ENCODE measurements at places on chromosomes 1 and 21.

GRCh38 chr1:26768755-26769154 lies 19.0 kb upstream of the PIGV start:
- no peak for DNase-seq

DNA sequence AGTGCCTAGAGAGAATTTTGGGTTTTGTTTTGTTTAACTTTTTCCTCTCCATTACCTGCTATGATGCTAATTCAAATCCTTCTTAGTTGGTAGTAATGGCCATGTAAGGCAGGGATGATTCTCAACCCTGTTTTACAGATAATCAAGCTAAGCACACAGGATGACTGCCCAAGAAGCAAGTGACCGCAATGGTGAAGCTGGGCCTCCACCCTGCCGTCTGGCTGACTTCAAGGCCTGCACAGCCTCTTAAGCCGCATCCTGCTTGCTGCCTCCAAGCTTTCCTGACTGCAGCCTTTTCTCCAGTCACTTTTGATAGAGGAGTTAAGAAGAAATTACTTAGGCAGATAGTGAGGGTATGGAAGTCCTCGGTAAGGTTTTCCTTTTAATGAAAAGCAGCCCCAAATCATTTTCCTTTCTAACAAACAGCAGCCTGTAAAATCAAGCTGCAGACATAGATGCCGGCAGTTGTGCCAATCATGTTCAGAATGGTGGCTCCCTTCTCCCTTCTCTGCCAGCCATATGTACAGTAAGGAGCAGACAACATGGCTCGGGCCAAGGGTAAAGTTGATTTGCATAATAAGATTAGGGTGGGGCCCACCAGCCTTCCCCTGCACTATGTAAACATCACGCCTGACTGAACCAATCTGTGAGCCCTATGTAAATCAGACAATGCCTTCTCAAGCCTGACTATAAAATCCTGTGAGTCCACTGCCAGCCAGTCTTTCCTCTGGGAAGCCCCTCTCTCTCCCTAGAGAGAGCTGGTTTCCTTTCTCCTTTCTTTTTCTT lies 8.8 kb upstream of the CTBS start:
- DNase-seq: no peak

DNA sequence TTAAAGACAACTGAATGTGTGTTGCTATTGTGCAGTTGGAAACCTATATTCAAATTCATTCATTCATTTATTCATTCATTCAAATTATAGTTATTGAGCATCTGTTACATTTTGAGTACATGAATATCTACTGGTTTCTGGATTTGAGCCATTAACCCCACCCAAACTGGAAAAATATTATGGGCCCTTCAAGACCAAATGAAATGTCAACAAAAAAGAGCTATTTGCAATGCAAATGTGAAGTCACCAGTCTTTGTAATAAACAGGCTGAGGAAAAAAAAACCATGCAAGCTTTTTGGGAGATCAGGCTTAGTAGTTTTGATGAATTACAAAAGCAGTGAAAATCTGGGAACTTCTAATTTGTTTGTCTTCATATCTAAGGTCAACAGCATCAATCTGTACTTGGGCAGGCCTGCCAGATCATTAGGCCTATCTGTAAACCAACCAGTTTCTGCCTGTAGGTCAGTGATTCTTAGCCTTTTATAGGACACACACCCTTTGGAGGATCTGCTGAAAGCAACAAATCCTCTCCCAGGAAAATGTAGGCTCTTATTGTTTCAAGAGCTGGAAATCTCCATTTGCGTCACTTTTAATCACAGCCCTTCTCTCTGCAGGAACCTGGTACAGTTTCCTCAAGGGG lies 134.7 kb downstream of the FAM78B start:
- no peak for DNase-seq

DNA sequence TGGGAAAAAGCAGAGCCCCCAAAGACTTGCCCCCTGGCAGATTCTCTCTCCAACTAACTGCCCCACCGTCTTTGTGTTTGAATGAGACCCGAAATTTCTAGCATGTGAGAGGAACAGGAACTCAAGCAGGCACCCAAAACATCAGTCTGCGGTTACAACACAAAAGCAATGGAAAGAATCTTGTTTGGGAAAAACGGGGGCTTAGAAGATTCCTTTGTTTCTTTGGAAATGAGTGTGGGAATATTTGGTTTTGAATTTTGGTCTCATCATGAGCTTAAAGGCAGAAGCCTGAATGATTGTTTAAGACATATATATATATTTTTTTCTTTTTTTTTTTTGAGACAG lies 188.9 kb upstream of the TMEM51 start:
- no peak for DNase-seq

- DNase-seq: no peak
Measured at GRCh38 chr1:45868861-45869260, 65.4 kb downstream of the MAST2 start.

DNA sequence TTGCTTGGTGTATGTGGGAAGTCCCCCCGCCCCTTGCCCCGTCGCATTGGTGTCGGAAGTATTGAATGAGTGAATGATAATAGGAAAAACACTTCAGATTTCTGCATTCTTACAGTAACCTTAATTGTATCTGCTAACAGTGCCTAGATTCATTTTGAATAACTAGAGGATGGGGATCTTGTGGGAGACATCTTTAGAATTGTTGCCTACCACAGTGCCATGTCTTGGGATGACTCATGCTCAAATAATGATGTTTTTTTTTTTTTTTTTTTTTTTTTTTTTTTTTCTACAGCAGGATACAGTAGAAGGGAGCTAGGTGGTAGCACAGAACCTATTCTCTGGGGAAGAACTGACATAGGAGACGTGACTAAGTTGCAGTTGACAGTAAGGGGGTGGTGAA lies 237.9 kb downstream of the USP25 start:
- no peak for DNase-seq

- no peak for DNase-seq
Measured at GRCh38 chr1:88274431-88274830, 409.6 kb upstream of the PKN2 start.

DNA sequence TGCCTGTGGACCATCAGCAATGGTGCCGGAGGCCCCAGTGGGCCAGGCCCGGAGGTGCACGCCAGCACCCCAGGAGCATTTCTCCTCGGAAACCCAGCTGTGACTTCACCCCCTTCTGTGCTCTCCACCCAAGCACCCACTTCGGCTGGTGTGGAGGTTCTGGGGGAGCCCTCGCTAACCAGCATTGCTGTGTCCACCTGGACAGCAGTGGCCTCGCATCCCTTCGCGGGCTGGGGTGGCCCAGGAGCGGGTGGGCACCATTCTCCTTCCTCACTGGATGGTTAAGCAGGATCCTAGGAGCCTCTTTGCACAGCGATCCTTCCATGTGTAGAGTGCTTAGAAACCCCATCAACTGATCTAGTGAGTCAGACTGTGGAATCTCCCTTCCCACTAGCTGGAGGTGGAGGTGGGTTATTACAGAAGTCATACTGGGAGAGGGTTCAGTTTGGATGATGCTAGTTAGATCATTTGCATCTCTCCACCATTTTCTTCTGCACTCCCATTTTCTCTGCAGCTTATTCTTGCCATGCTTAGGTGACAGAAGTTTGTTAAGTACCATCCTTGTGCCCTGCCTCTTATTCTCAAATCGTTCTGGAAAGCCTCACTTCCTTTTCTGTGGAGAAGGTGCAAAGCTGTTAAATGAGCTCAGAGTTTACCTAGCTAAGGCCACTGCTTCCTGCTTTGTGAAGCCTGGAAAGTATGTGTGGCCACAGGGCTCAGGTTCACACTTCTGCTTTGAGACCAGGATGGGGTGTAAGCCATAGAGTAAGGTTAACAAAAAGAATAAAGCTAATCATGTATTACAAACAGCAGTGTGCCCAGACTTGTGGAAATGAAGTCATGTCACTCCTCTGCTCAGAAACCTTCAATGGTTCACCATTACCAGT lies 32.3 kb downstream of the TBX19 start:
- DNase-seq: no peak

DNA sequence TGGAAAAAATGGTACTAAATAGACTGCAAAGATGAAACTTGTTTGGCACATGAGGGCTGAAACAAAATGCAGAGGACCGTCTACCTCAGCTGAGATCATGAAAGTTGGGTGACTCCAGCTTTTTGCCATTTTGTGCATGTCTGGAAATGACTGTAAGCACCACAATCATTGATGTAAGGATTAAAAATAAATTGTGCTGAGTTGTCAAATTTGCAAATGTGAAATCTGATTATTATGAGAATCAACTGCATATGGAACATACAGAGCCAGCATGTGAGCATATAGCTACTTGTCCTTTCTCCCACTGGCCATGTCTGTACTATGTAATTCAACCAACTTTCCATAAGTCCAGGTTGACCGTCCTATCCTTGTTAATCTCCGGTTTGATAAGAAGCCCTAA lies 736.9 kb upstream of the PRMT6 start:
- no peak for DNase-seq

GRCh38 chr1:179955731-179956130 lies 1.1 kb downstream of the CEP350 start:
- DNase-seq: no peak

- DNase-seq: no peak
Measured at GRCh38 chr1:92842082-92843045, 10.5 kb downstream of the RPL5 start.

DNA sequence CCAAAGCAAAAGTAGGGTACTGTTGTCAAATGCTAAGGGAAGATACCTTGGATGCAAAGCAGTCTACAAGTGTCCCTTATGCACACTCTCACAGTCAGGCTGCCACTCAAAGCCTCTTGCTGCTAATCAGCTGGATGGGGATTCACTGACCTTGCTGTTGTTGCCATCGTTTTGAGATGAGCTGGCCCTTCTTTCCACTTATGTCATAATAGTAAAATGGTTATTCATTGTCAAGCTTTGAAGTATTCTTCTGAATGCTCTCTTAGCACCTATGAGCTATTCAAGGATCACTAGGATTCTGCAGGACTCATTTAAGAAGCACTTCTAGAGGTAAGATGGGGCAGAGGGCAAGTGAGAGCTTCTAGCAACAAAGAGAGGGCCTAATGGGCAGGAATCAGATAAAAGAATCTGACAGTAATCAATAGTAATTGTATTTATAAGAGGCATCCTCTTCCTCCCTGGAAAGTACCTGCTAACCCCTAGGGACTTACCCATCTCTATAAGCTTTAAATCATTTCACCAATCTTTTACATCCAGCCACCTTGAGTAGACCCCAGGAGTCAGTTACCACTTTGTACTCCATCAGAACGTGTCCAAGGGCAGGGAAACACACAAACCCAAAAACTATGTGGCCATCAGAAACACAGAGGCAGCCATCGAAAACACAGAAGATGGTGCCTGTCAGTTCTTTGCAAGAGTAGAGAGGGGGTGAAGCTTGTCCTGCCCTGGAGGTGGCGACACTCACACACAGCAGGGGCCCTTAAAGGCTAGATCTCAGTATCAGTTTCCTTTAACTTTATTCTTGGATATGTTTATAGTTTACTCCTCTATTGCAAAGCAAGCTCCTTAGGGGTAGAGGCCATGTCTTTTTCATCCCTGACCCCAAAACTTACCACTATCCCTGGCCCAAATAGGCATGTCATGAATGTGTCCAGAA lies 103.7 kb upstream of the NFIA start:
- peak; percentile 62 for DNase-seq

DNA sequence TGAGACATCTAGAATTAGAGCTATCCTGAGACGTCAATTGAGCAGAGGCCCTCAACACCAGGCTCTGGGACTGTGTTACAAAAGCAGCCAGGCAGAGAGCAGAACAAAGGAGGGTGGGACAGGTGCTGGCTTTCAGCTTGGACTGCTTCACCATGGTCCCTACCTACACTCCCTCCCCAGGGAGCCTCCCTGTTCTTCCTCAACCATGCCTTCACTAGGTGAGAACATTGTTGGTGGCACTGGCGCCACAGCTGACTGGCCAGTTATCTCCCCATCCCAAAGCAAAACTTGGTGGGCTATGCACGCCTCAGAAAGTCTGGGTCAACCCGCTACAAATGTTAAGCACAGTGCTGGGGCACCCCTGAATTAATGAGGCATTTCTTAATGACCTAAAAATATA lies 87.8 kb downstream of the NMNAT2 start:
- no peak for DNase-seq

DNA sequence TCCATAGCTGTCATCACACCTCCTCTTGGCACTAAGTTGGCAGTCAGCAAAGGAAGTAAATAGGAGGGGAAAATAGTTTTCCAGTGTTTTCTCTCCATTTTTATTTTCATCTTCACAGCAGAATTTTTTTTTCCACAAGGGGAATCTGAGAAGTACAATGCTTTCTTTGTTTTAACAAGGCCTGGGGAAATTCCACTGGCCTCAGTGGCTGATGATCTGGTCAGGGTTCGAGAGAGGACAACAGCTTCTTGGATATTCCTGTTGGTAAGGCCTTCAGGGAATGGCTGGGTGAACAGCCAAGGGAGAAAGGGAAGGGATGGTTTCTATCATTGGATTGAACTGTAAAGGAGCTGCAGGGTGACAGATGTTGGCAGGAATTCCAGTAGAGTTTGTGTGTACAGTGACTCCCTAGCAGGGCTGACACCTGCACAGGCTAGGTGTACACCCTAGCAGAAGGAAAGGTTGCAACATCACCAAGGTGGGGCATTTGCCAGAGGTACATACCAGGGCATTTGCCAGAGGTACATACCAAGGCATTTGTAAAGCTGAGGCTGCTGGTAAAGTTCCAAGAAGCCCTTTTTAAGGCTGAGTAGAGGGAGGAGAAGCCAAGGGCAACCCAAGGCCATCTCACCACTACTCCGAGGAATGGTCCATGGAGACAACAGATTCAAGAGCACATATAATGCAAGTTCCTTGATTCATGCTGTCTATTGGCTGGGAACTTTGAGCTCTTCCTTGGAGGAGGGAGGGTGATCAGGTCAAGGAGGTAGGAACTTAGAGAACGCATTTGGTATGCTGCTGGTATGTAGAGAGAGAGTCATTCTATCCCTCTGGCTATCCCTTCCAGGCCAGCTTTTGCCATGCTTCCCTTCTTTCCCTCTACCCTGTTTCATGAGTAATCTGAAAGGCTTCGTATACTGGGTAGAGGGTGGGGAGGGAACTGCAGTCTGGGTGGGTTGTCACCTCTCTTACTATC lies 3.1 kb downstream of the GJA5 start:
- no peak for DNase-seq

DNA sequence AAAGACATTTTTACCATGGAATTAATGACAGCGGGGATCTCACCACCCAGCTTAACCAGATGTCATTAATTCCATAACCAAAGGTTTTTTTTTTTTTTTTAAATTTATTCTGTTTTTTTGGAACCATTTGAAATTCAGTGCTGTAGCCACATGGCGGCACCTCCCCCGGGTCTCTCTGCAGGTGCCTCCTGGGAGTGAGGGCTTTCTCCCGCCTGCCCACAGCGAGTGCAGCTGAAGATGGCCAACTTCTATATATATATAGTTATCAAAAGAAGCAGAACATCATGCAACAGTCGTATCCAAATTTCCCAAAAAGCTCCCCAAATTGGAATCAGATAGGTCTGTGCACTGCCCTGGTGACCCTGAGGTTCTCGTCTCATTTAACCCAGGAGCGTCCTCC lies 3.6 kb downstream of the KRTAP10-8 start:
- DNase-seq: no peak

DNA sequence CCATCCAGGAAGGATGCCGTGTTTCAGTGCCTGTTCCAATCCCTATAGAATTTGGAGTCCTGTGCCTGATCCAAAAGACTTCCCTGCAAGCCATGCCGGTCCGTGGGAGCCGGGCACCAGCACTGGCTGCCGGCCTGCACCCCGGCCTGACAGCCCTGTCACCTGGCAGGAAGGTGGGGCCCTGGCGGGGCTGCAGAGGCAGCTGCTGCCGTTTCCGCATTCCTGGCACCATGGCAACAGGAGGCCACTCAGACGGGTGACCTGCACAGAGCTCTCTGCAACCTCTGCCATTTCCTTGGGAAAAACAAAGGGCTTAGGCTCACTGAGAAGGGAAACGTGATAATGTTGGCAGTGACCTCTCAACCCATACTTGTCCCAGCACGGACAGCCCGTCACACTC lies 63.2 kb upstream of the TMEM51 start:
- DNase-seq: peak; percentile 38
